ENCODE measurements at places on chromosomes 1 and 21.

GRCh38 chr21:34899302-34899701 lies 149.8 kb downstream of the RUNX1 start:
- DNase-seq = no peak

- no peak for DNase-seq
Observed at GRCh38 chr1:153253693-153254092, 5.8 kb upstream of the LORICRIN start.

DNA sequence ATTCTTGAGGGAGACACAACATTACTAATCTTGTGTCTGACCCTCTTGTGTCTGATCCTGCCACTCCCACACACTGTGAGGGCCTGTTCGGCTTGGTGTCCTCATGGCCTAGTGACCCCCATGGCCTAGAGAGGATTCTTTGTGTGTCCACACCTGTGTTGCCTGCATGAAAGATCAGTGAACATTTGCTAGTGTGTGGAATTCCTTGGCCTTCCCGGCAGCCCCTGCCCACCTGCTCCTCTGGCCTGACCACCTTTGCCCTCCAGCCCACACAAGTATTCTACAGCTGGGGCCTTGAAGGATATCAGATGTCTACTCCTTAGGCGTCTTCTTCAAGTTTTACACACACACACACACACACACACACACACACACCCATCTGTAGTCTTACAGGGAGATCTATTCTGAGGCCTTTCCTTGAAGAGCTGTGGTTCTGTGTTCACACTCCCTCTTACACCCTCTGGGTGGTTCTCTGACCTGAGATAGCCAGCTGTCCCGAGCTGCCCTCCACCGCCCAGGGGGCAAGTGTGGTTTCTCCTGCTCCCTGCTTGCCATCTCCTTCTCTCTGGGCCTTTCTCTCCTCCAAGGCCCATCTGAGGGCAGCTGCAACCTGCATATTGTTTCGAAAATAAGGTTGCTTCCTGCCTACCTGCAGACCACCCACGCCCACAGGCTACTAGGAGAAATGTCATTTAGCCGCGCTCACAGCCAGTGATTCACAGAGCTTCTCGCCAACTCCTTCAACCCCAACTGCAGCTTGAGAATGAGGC lies 45.4 kb downstream of the CD247 start:
- DNase-seq = no peak

- DNase-seq = no peak
Observed at GRCh38 chr1:203103829-203104495, 18.1 kb upstream of the MYOG start.

GRCh38 chr1:1752190-1752589 lies 26.1 kb downstream of the NADK start:
- DNase-seq = peak; percentile 1

GRCh38 chr1:244414543-244414942 lies 37.2 kb downstream of the ADSS2 start:
- DNase-seq = peak; percentile 50

GRCh38 chr1:240575981-240576662 lies 35.8 kb downstream of the GREM2 start:
- no peak for DNase-seq

- peak; percentile 80 for DNase-seq
Observed at GRCh38 chr1:204746838-204747442, 61.4 kb upstream of the LRRN2 start.

DNA sequence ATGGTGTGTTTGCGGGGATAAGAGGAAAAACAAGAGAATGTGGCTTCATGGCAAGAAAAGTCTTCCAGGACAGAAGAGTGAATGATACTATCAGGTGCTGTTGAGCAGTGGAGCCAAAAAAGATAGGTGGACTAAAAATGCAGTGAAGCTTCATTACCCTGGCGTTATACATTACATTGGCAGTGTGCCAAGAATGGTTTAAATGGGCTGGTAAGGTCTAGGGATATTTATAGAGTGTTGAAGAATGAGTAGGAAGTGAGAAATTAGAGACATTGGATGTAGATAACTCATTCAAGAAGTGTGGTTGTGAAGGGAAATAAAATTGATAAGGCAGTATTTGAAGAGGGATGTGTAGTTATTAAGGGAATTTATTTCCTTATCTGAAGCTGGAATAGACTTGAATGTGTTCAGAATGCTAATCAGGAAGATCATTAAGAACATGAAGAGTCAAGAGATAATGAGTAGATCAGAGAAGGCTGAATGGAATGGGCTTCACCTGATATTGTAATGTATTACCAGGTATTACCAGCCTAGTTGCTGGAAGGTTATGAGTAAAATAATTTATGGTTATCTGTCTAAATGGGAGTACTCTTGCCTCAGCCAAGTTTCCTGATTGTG lies 72.7 kb downstream of the MAST2 start:
- DNase-seq = no peak

- no peak for DNase-seq
Observed at GRCh38 chr1:204616641-204617040, 68.9 kb downstream of the LRRN2 start.

DNA sequence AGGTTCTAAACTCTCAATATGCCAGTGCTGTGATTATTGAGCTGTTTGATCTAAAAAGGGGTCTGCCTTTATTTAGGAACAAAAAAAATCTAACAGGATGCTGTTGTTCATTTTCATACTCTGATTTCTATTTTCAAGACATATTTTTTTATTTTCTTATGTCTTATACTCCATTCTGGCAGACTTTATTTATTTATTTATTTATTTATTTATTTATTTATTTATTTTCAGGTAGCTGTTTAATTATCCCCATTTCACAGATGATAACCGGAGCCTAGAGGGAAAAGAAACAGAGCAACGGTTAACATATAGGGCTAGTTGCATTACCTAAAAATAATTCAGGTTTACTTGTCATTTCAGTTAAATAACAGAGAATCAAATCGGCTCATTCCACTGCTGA lies 174.4 kb downstream of the CENPF start:
- no peak for DNase-seq

- no peak for DNase-seq
Observed at GRCh38 chr1:46450160-46450517, 39.5 kb upstream of the DMBX1 start.

- DNase-seq = no peak
Observed at GRCh38 chr1:76892675-76893074, 25.4 kb downstream of the ST6GALNAC5 start.

DNA sequence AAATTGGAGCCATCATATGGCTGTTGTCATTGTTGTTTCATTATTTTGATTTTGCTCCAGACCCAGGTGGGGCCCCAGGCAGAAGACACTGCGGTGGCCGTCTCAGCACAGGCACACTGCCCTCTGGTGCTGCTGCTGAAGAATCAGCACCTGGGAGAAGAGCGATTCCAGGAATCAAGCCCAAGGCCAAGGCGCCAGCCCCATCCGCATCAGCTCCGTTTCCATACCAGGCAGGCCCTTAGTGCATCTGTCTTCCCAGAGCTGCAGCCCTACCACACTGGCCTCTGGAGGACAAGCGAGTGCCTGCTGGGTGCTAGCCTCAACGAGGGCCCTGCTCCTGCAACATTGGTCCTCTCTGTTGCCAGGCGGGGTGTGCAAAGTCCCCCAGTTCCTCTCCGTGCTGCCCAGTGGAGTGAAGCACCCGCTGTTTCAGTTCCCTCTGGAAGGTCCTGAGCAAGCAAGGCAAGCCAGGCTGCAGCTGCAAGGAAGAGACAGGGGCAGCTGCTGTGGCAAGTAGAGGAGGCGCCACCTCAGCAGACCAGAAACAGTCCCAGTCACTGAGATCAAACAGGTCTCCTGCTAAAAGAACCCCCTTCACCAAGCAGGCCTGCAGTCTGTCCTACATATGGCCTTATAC lies 5.2 kb downstream of the GRIK3 start:
- DNase-seq = no peak

DNA sequence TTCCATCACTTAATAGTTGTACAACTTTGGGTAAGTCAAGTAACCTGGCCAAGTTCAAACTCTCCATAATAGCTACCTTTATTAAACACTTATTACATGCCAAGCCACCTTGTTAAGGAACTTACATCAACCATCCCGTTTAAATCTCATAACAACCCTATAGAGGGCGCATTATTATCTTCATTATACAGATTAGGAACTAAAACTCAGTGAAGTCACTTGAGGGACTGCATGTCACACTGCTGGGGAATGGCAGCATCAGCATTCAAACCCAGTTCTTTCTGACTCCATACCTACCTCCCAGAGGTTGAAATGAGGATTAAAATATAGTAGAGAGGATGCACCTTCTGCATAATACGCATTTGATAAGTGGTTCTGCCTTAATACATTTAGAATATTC lies 47.1 kb upstream of the PLA2G2C start:
- peak; percentile 70 for DNase-seq

DNA sequence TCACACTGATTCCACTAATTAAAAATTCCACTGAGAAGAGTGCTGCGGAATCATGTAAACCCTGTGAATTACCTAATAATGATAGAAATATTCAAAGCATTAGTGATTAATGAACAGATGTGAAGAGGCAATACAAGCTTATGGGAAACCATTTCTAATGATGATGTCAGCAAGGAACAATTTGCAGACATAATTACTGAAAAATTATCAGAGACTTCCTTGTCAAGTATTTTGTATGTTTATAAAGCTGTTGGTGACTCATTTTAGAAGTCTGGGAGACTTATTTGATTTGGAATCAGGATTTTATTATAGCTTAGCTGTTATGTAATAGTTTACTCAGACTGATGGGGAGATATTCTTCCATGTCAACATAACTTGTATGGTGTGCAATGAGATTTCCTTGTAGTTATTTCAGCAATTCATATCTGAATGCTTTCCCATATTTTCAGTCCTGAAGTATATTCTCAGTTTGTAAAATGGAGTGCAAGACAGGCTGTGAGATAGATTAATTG lies 135.5 kb downstream of the TGFB2 start:
- DNase-seq = peak; percentile 98

GRCh38 chr1:205849619-205850355 lies at the start of gene PM20D1:
PM20D1 (minus strand) TSS chr1:205850132; CDS start chr1:205850072, 60 bp downstream.
- DNase-seq = no peak

- no peak for DNase-seq
Observed at GRCh38 chr1:1197551-1198422, 8.6 kb downstream of the TNFRSF18 start.

DNA sequence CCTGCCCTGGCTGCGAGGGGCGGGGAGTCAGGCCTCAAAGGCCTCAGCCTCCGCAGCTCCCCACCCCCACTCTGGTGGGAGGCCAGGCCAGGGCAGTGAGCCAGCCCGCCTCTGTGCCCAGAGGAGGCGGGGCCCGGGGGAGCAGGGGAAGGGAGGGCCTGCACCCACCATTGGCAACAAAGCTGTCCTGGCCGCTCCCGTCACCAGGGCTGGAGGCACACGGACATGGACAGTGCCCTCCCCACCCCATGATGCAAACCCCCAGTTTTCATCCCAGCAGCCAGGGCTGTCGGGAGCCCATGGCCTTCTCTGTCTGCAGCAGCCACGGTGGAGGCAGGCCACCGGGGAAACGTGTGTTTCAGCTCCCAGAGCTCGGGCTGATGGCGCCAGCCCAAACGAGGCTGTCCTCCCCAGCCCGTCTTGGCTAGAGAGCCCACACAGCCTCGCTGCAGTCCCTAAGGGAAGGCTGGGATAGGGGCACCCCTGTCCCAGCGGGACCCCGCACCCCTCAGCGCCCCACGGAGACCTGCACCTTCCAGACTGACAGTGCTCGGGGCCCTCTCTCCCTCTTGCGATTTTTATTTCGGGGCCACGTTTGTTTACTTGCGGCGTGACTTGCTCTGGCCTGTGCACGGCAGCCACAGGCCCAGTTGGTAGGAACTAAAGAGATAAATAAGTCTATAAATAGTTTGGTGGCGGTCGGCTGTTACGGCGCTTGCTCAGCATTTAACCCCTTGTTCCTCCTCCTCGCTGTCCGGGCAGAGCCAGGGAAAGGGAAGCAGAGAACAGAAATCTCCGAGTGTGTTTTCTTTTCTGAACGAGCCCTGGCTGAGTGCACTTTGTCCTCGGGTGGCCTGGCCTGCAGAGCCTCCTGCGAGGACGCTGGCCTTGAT lies 101.8 kb downstream of the PRDM16 start:
- no peak for DNase-seq

DNA sequence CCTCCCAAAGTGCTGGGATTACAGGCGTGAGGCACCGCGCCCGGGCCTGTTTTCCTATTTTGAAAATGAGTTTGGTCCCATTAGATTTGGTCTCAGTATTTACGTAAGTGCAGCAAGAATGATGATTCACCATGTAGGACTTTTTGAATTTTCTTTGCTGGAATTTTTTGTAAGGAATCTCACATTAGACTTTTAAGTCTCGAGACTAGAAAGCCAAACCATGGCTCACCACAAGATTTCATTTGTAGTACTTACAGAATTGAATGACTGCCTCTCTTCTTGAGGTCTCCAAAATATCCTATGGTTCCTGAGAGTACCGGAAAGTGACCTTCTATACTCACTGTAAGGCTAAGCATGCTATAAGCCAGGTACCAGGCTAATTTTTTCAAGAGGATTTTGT lies 325 bp downstream of the OR14A2 start:
- DNase-seq = peak; percentile 72

Data from PC-3 (cell line).